ENCODE measurements at places on chromosomes 6 and 20.

GRCh38 chr6:63634630-63635029 is 972 bp upstream of the PHF3 start:
- DNase-seq, result no peak

GRCh38 chr6:30944051-30944450 is 3.3 kb downstream of the MUCL3 start:
- no peak for DNase-seq

- peak; percentile 63 for DNase-seq
These were observed 93.9 kb upstream of the BTN3A2 start for GRCh38 chr6:26270903-26271667.

DNA sequence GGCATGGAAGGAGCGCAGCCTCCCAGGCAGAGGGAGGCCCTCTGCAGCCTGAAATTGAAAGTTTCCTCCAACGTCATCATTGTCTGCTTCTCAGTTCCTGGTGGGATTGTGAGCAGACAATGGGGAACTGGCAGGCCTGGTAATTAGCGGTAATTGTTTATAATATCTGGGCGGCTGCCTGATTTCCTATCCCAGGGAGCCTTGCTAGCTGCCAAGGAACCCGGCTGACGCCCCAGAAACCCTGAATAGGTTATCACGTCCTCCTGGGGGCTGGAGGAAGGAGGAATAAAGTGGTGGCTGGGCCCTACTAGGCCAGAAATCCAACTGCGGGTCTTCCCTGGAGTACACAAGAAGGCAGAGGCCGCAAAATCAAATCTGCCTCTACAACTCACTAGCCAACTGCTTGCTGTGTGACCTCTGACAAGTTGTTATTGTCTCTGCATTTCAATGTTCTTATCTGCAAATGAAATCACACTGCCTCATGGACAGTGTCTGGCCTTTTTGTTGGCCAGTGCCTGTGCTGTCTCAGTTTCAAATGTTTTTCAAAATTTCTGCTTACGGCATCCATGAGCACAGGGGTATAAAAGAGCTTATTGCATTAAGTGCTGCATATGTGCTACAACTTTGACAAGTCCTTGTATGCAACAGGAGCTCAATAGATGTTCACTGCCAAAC is 16.9 kb downstream of the KCNK15 start:
- no peak for DNase-seq

DNA sequence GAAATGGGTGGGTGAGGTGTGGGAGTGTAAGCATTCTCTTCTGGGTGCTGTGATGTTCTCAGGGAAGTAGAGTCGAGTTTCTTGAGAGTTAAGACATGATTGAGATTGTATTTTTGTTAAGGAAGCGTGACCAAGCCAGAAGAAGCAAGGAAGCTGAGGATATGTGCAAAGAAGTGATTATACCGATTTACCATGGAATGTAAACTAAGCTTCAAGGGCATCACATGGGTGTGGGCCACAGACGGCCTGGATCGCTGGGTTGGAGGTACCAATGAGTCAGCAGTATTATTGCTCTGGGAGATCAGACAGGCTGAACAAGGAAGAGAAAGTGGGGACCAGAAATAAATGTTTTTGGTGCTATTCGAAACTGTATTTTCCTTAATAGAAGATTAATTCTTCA is 184.1 kb upstream of the GMDS start:
- peak; percentile 83 for DNase-seq

DNA sequence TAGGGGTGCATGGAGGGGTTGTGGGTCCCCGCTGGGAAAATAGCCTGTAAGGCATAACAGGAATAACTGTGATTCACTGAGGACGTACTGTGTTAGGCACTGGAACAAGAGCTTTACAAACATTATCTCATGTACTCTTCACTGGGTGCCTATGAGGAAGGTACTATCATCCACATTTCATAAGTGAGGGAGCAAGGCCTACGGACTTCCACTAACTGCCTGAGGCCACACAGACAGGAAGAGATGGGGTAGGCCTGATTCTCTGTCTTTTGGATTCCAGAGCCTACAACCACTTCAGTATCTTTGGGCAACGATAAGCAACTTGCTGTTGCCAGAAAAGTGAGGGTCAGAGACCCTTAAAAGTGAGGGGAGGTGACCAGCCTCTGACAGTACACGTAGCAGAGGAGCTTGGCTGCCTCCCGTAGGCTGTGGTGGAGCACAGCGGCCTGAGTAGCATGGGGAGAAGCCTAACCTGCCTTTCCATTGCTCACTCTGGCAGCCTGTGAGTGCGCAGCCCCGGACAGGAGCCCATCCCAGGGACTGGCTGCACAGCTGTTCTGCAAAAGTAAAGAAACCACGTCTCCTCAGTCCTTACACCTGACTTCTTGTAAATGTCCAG is 30.4 kb downstream of the PSMB1 start:
- no peak for DNase-seq

- DNase-seq, result no peak
These were observed 4.0 kb downstream of the ELOVL2 start for GRCh38 chr6:11040134-11040533.

GRCh38 chr6:89381031-89381430 is 28.5 kb upstream of the UBE2J1 start:
- DNase-seq, result no peak

DNA sequence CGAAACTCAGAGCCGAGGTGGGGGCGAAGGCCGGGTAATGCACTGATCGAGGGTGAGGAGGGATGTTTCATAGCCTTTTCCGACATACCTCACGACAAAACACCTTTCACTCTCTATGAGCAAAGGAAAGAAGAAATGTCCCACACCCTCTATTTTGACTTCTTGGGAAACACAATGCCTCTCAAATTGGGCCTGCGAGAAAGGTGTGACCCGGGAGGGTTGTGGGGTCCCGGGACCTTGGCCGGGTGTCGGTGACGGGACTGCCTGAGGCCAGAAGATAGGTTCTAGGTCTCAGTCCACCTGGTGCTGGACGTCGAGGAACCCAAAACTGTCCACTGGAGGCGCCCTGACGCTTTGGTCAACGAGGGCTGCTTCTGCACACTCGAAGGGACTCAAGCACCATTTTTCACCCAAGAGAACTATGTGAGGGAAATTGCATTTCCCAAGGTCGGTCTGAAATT is 41.1 kb upstream of the OSTM1 start:
- no peak for DNase-seq

DNA sequence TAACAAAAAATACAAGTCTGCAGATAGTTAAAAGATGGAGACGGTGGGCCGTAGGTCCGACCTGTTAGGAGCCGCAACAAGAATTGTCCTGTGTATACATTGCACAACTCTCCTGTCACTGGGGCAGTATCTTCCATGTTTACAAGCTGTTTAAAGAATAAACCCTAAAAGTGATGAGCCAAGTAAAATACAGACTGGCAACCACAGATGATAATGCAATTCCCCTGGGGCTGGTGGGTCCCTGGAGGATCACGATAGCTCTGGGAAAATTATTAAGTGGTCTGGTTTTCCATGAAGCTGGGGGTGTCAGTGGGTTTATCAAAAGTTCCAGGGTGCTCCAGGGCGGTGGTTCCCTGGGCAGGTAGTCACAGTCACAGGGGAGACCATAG is 8.1 kb upstream of the FAM50B start:
- no peak for DNase-seq

GRCh38 chr6:4577406-4577805 is 198.8 kb upstream of the CDYL start:
- DNase-seq, result peak; percentile 79

GRCh38 chr20:22686097-22686496 is 101.7 kb upstream of the FOXA2 start:
- DNase-seq, result peak; percentile 18

- DNase-seq, result no peak
These were observed 4.1 kb downstream of the CCDC170 start for GRCh38 chr6:151497905-151498304.

GRCh38 chr20:8523684-8524083 is 391.6 kb downstream of the PLCB1 start:
- no peak for DNase-seq

DNA sequence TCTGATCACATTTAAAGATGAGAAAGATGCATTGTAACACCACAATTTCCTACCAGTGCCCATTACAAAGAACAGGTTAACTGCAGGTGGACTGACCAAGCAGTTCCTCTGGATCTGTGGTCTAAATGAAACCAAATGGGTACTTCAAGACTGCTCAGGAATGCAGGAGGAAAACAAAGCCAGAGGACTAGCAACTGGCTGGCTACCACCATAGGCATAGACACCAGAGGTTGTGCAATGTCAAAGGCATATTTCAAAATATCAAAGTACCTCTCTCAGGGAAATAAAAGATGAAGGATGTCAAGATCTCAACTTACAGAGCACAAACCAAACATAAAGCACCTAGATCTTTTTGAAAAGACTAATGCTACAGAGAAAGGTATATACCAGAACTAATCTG is 65.5 kb downstream of the GMDS start:
- DNase-seq, result peak; percentile 23

- no peak for DNase-seq
These were observed 55.8 kb upstream of the MTRF1L start for GRCh38 chr6:153058291-153058690.

DNA sequence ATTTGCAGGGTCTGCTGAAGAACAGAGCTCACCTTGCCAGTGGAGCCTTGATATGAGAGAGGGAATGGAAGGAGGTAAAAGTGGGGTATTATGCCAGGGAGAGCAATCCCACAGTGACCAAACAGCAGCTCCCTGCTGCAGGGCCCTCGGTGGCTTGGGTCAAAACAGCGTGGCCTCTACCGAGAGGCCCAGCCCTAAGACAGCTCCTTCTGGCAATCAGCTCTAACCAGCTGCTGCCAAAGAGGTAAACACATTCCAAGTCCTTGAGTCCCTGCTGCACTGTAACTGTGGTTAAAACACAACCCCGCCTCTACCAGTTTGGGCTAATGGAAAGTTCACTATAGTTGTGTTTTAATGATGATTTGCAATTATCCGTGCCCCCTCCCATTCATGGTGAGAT is 1.4 kb upstream of the DAAM2 start:
- no peak for DNase-seq

DNA sequence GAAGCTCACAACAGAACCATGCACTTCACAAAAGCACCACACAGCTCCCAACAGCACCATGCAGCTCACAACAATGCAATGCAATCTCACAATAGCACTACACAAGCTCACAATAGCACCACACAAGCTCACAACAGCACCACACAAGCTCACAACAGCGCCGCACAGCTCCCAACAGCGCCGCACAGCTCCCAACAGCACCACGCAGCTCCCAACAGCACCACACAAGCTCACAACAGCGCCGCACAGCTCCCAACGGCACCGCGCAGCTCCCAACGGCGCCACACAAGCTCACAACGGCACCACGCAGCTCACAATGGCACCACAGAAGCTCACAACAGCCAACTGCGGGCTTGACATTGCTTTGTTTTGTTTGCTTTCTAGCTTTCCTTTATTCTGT is 198.1 kb downstream of the DLL1 start:
- no peak for DNase-seq

DNA sequence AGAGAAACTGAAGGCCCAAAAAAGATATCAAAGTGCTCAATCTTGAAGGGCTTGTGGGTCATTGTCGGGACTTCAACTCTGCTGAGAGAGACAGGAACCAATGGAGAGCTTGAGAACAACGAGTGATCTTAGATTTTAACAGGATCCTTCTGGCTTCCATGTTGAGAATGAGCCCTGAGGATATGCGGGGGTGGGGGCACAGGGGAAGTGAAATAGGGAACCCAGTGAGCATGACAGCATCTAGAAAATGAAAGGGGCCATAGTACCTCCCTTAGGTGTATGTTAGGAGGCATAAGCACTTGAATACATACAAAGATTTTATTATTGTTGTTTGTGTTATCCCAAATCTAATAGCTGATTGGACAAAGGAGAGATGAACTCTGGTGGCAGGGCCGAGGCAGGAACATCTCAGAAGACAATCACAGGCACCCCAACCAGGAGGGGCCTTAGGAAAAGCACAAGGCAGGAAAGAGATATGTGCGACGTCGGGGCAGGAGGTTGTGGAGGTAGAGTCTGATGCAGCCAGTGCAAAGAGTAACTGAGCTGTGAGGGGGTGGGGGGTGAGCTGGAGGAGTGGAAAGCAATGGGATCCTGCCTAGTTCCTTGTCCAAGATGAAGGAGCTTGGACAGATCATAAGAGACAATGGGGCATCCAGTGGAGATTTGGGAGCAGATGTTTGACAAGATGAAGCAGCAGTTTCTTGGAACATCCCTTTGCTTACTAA is 10.4 kb downstream of the TGM6 start:
- no peak for DNase-seq

- DNase-seq, result no peak
These were observed 4.3 kb downstream of the LZTS3 start for GRCh38 chr20:3168829-3169590.

DNA sequence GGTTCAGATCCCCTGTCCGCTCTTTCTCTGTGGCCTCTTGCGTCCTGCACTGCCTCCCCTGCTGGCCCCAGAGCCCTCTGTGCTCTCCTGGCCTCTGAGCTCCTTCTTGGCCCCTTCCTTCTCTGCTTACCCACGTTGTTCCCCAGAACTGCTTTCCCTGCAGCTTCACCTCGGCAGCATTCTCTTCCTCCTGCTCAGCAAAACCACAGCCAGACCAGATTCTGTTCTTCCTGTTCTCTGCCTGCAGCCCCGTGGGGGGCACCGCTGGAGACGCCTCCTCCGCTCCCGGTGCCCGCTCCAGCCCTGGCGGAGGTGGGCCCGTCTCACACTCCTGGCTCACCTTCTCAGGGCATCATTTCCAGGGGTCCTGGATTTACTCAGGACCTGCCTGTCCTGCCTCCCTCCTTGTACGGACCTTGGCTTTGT is 59.7 kb downstream of the TCP11 start:
- no peak for DNase-seq

DNA sequence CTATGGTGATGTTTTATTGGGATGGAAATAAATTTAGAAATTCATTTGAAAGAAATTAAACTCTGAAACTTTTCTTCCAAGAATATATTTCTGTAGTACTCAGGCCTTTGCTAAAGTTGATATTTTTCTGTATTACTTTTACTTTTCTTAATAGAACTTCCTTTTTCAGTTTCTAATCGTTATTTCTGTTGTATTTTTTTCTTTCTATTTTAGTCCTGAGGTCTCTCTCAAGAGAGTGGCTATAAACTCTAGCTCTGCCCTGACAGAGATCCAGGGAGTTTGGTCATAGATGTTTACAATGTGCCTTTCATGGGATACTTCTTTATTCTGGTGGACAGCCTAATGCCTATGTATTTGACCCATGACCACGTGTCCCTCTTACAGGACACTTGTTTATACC is 51.0 kb downstream of the OR2B6 start:
- DNase-seq, result no peak

GRCh38 chr6:154555073-154555677 is 44.7 kb upstream of the CNKSR3 start:
- DNase-seq, result no peak

Measured in AG09319 (cell line).